ENCODE measurements at places on chromosomes 16 and 17.

- DNase-seq = no peak
These were observed 15.4 kb upstream of the CCL22 start for GRCh38 chr16:57343221-57343620.

DNA sequence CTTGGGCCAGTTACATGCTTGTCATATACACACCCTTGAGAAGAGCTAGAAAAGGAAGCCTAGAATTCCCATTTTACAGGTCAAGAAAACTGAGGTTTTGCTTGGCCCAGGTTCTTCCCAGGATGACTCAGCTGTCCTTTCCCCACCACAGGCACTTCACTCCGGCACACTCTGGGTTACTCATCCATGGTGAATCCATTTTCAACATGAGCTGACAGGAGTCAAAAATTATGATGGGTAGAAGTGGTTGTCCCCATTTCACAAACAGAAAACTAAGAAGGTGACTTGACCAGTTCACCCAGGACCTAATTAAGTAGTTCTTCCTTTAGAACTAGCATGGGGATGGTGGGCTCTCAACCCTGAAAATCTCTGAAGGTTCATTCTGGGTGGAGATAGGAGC is 67.2 kb downstream of the USP22 start:
- DNase-seq = peak; percentile 40

- no peak for DNase-seq
These were observed 1.8 kb upstream of the SYNRG start for GRCh38 chr17:37610971-37611370.

DNA sequence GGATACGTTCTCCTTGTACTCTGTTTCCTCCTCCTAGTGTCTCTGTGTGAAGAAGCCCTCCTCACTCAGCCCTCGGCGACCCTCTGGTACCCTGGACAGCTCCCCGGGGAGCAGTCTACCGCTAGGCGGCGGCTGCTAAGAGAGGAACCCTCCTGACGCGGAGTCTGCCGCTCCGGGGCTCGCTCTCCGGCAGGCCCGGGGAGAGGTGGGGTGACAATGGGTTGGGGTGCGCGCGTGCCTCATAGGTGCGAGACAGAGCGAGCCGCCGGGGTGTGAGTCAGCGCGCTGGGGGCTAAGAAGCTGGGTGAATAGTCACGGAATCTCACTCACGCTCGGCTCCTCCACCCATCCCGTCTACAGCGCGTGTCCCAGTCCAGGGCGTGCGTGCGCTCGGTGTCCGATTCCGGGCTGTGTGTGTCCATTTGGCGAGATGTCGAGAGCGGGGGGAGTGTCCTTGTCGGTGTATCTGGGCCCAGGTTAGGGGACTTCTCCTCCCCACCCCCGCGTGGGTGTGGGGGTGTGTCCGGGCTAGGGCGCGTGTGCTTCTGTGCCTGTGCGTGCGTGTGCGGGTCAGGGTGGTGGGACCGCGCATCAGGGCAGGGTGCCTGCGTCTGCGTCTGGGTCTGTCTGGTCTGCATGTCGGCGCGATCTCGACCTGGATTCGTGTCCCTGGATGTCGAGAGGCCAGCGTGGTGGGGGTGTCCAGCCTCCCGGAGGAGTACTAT is 577 bp upstream of the HS3ST2 start:
- DNase-seq = peak; percentile 58

DNA sequence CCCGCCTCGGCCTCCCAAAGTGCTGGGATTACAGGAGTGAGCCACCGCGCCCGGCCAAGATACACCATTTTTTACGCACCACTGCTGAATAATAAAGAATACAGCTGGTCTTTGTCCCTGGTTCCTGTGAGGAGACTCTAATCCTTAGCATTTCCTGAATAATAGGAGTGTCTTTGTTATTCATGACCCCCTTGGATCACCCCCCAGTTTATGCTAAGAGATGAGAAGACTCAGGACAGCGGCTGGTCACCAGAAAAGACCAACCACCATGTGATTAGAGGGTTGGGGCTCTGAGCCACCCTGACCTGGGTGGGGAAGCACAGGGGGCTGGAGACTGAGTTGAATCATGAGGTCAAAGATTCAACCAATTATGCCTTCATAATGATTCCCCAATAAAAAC is 17.3 kb downstream of the PHLPP2 start:
- DNase-seq = no peak

DNA sequence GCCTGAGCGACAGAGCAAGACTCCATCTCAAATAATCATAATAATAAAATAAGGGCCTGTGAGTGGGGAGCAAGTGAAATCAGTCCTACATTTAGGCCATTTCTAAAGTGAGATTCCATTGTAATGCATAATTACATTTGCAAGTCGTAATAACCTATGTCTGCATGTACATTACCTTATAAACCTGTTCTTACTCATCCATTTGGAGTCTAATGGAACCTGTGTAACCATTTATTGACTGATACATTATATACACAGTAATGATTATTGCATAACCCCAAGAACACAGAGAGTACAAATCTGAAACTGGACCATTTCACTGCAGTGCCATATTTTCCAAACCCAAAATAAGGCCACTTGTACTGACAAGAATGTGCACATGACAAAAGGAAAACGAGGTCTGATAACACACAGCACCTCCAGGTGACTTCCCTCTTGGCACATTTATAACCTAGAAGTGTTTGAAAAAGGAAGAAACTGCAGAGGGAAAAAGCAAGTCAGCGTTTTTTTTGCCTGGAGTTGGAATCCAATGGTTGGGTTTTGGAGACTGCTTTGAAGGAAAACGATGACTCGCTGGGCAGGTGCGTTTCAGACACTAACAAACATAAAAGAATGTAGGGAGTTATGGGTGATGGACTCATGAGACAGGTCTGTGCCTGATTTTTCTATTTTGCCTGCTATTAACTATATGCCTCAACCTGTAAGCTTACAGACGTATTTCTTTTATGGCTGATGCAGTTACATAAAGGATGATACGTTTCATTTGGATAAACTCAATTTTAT is 63.6 kb upstream of the KIFC3 start:
- no peak for DNase-seq

DNA sequence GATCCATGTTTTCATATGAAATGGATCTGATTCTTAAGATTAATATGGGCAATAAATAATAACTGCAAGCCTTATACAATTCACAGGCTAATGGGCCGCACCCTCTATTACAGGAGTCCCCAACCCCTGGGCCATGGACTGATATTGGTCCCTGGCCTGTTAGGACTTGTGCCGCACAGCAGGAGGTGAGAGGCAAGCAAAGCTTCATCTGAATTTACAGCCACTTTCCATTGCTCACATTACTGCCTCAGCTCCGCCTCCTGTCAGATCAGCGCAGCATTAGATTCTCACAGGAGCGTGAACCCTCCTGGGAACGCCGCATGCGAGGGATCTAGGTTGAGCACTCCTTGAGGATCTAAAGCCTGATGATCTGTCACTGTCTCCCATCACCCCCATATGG is 26.8 kb downstream of the METTL16 start:
- no peak for DNase-seq

DNA sequence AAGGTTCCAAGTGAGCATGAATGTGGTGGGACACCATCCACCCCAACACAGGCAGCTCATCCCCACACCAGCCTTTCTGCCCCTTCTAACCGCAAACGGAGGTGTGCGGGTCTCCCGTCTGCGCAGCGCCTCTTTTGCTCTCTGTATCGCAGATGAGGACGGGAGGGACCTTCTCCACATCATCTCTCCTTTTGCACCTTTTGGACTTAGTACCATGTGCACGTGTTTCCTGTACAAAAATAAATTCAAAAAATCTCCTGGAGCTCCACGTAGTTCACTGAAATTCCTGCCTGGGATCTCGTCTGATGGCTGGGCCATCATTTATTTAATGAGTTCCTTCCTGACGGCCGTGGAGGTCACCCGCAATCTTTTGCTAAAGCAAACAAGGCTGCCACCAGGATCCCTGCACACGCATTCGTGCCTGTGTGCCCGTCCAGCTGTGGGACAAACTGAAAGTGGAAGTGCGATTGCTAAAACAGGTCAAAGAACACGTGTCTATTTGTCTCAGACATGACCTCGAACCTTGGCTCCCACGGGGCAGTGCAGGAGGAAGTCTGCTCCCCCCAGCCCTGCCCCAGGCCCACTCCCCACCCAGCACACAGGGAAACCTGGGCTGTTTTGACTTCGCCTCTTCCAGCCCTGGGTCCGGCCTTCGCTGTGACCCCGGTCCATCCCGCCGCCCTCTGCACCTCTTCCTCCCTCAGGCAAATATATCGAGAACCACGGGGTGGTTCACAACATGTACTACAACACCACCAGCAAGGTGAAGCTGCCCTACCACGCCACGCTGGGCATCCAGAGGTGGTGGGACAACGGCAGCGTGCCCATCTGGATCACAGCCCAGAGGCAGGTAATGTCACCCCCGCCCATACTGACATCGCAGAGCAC is 2.3 kb downstream of the ENPP7 start:
- DNase-seq = no peak

DNA sequence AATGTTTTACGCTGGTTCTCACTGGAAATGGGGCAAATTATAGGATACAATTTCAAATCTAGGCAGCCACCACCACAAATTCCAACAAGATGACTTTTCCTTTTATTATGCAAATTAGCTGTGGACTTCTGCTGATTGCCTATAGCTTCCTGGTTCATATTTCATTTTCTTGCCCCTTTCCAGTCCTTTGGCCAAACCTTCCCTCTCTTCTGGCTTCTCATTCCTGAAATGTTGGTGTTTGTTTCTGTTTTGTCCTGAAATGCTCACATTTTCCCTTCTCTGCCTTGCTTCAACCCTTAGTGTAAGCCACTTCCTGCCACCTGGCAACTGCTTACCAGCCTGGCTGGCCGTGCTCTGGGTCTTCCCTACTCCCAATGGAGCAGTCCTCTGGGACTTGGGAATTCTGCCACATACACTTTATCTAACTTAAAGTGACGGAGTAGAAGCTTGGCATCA is 14.0 kb downstream of the PRSS54 start:
- peak; percentile 33 for DNase-seq

DNA sequence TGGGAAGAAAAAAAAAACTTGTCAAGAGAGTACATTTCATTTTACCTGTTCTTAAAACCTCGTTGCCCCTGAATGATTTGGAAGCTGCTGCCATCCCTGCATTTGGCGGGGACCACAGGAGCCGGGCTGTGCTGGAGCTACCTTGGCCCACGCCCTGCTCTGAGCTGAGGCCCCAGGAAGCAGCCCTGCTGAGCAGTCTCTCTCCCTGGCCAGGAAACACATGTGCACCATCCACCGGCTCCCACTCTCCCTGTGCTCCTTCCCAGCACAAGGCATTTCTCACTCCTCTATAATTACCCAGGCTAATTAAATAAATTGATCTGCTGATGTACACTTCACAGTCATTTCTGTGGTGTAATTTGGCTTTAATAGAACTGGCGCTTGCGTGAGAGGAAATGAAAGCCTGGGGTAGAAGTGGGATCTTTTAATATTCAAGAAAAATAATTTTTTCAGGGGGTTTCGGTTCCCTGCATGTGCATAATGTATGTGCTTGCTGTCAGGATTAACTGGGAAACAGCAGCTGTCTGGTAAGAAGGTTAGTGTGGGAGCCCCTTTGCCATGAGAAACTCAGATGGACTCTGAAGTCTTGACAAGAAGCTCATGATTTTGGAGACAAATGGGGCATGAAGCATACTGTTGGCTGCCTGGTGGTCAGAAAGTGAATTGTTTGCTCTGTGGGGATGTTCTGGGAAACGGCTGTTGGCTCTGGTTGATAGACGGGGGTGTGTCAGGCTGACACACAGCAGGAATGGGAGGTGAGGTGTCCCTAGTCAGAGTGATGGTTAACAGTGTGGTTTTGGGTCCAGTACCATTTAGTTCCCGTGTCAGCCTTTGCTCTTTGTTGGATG is 252.3 kb upstream of the EEF2KMT start:
- DNase-seq = no peak

DNA sequence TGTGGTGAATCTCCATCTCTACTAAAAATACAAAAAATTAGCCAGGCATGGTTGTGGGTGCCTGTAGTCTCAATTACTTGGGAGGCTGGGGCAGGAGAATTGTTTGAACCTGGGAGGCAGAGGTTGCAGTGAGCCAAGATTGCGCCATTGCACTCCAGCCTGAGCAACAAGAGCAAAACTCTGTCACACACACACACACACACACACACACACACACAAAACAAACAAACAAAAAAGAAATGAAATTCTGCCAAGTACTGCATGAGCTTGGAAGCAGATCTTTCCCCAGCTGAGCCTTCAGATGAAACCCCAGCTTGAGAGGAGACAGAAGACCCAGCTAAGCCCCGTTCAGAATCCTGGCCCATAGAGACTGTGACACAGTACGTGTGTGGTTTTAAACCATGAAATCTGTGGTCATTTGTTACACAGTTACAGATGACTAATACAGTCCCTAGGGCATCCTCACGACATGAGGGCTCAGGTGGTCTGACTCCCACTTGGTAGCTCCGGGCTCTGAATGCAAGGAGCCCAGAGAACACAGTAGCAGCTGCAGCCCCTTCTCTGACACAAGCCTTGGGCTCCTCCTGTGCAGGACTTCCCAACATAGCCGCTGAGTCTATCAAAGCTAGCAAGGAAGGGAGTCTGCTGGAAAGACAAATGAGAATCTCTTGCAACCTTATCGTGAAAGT is 132.8 kb downstream of the SEC14L1 start:
- DNase-seq = peak; percentile 44

DNA sequence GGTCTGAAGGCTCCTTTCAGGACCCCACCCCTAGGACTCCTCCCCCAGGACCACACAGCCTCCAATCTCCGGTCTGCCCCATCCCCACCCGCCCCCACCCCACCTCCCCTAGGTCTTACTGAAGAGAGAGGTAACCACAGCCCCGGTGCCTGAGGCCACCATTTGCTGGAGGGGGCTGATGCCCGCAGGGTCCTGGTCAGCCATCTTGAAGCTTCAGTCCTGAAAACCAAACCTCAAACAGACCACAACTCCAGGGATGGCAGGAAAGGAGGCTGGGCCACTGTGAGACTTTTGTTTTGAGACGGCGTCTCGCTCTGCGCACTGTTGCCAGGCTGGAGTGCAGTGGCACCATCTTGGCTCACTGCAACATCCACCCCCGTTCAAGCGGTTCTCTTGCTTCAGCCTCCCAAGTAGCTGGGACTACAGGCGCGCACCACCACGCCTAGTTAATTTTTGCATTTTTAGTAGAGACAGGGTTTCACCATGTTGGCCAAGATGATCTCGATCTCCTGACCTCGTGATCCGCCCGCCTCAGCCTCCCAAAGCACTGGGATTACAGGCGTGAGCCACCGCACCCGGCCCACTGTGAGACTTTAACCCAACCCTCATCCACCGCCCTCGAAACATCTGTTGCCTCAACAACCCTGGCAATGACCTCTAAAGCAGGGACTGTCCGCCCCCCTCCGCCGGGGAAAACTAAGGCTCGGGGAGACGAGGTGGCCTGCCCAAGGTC is 1.1 kb downstream of the SLC25A39 start:
- no peak for DNase-seq

DNA sequence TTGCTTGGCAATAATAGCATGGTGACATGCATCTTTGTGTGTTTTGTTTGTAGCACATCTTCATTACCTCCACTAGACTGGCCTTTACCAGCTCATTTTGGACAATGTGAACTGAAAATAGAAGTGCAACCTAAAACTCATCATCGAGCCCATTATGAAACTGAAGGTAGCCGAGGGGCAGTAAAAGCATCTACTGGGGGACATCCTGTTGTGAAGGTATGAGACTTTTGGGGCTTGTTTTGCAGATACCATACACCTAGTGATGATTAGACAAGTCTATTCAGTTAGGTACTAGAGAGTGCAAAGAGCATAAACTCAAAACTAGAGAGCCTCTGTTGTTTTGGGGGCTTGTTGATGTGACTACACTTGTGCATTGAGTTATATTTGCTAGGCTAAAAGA is 41.2 kb downstream of the NFATC3 start:
- no peak for DNase-seq

Data from fibroblast of skin of right biceps (primary cell).